Cardiac muscle cell (in vitro differentiated cells and primary cell): ENCODE measurements at places on chromosomes 3 and 15. TPM values are rescaled to one million over a fixed set of nuclear protein-coding genes. Genes with fewer than 3 reads are reported as not detected.

EIF1B gene
- total RNA-seq = 18.0 and 23.3 TPM in 2 replicates

- H3K4me3 ChIP-seq = no peak overlapping the region
- no peak overlapping the region for H3K27ac ChIP-seq
- no peaks in the 10 kb centered on the region for H3K27me3 ChIP-seq
- H3K4me1 ChIP-seq = peaks cover 48% of the 10 kb centered on the region
- H3K36me3 ChIP-seq = no peaks in the 10 kb centered on the region
Observed at GRCh38 chr3:33360136-33360825, 79.9 kb downstream of the UBP1 start.

DUOX2 gene
- total RNA-seq = 0.14 and 0.54 TPM in 2 replicates

SEMA3G gene
- 6.5 and 13.6 TPM in 2 replicates for total RNA-seq

DNA sequence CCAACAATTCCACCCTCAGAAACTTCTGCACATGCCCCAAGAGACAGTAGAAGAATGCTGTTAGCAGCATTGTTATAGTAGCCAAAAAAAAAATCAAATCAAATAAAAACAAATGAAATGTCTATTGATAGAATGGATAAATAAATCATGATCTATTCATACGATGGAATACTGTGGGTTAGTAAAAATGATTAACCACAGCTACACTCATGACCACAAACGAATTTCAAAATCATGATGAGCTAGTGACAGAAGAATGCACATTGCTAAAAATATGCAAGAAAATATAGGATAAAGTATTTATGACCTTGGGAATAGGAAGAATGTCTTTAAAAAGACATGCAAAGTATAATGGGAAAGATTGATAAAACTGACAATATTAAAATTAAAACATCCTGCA lies 57.5 kb upstream of the ACAN start:
- peak; percentile 58 for DNase-seq
- peaks cover 3% of the 10 kb centered on the region for H3K4me1 ChIP-seq
- no peaks in the 10 kb centered on the region for H3K27me3 ChIP-seq
- H3K27ac ChIP-seq = no peak overlapping the region

PRSS50 gene
- 3.2 and 4.1 TPM in 2 replicates for total RNA-seq

DNA sequence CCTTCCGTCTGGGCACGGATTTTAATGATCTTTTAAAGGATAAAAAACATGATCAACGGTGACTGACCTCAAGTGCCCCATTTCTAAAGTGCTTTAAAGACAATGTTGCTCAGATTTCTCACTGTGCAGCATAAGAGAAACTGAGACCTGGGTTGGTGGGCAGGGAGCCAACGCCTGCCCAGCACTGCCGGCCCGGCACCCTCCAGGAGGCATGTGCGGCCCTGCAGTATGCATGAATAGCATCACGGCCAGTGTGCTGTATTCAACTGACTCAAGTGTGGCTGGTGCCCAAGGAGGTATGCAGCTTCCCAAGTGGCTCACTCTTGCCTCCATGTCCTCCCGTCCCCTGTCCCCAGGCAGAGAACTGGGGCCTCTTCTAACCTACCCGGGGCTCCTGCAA lies 30.3 kb downstream of the SEC61A1 start:
- H3K4me3 ChIP-seq = no peak overlapping the region
- DNase-seq = no peak
- no peaks in the 10 kb centered on the region for H3K27me3 ChIP-seq
- peaks cover 9% of the 10 kb centered on the region for H3K4me1 ChIP-seq

CDHR4 gene
- not detected in 2 replicates for total RNA-seq

GPR27 gene
- 10.6 and 12.9 TPM in 2 replicates for total RNA-seq

- no peak overlapping the region for H3K27ac ChIP-seq
- H3K4me3 ChIP-seq = no peak overlapping the region
- no peak for DNase-seq
- peaks cover 48% of the 10 kb centered on the region for H3K27me3 ChIP-seq
- peaks cover 9% of the 10 kb centered on the region for H3K4me1 ChIP-seq
- no peaks in the 10 kb centered on the region for H3K36me3 ChIP-seq
Observed at GRCh38 chr15:82039871-82040270, 5.9 kb downstream of the MEX3B start.

- H3K27ac ChIP-seq = peak overlapping the region; percentile 94
- H3K36me3 ChIP-seq = no peaks in the 10 kb centered on the region
- H3K27me3 ChIP-seq = no peaks in the 10 kb centered on the region
- H3K4me3 ChIP-seq = no peak overlapping the region
Observed at GRCh38 chr3:157098823-157099185, 61.1 kb downstream of the CCNL1 start.

- no peaks in the 10 kb centered on the region for H3K36me3 ChIP-seq
- peaks cover 23% of the 10 kb centered on the region for H3K4me1 ChIP-seq
- no peak overlapping the region for H3K4me3 ChIP-seq
- no peaks in the 10 kb centered on the region for H3K27me3 ChIP-seq
- H3K27ac ChIP-seq = no peak overlapping the region
- no peak for DNase-seq
Observed at GRCh38 chr3:58480309-58480708, 11.6 kb upstream of the KCTD6 start.

GOLGA6L7 gene
- not detected in 2 replicates for total RNA-seq

DNA sequence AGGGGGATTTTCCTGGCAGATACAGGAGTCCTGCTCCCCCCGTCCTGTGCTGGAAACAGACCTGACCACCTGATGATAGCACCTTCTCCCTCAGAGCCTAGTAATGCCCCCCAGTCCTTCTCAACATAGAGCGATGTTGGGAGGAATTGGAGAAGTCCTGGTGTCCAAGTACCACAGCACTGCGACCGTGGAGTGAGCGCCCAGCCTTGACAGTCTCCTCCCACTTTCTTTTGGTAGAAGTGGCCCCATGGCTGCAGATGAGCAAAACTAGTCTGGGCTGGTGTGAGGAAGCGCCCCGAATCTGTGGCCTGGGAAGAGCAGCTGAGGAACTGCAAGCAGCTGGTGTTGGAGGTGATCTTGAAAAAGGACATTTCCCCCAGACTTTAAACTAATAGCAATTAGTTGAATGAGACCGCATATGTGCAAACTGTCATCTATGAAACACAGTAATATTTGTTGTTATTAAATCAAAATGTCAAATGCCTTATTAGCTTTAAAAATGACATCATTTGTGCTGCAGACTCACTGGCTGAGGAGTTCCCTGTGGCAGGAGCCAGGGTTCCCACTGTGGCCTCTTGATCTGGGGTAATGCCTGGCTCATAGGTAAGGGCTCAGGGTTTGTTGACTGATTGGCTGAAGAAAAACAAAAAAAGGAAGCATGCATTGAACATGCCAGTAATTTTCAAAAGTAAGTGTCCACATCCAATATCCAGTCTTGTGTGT lies 121.8 kb downstream of the CACNA2D3 start:
- no peak overlapping the region for H3K4me3 ChIP-seq
- no peak for DNase-seq
- no peak overlapping the region for H3K27ac ChIP-seq
- H3K4me1 ChIP-seq = no peaks in the 10 kb centered on the region
- H3K27me3 ChIP-seq = no peaks in the 10 kb centered on the region

CATSPER2 gene
- 2.5 and 3.8 TPM in 2 replicates for total RNA-seq

GRCh38 chr3:177300039-177300833 lies 103.0 kb upstream of the TBL1XR1 start:
- no peaks in the 10 kb centered on the region for H3K4me1 ChIP-seq
- no peak overlapping the region for H3K27ac ChIP-seq
- no peak for DNase-seq
- H3K27me3 ChIP-seq = no peaks in the 10 kb centered on the region
- no peaks in the 10 kb centered on the region for H3K36me3 ChIP-seq

GATM gene
- 50.0 and 76.5 TPM in 2 replicates for total RNA-seq

DNA sequence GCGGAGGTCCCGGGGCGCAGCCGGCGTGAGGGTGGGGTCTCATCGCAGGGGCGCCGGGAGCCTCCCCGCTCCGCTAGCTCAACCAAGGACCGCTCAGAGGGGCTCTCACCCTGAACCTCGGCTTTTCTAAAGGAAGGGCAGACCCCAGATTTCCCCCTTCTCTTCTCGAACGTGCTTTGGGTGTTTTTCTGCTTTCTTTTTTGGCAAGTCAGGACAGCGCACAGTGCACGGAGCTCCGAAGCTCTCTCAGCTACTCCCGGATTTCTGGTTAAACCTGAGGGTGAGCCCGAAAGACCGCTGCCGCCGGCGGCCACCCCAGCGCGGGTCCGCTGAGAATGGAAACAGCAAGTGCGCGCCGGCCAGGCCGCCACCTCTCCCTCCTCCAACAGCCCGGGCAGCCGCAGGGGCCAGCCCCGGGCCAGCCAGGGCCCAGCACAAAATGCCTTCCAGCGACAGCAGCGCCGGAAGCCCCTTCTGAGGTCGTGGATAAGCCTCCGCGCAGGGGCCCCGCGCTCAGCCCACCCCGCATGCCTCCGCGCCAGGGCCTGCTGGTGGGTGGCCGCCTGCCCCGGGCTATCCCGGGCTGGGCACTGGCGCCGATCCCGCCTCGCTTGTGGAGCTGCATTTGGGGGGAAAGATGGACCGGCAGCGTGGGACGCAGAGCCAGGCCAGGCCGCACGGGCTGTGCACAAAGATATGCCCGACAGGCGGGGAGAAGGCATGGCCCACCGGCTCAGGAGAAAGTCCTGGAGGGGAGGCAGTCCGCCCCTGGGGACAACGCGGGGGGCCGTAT lies 8.2 kb upstream of the OCA2 start:
- peak; percentile 40 for DNase-seq
- H3K36me3 ChIP-seq = peaks cover 9% of the 10 kb centered on the region
- peak overlapping the region; percentile 25 for H3K4me3 ChIP-seq
- H3K27me3 ChIP-seq = peaks cover 28% of the 10 kb centered on the region
- H3K4me1 ChIP-seq = no peaks in the 10 kb centered on the region
- H3K27ac ChIP-seq = no peak overlapping the region

GRCh38 chr3:169774186-169774585 lies 990 bp downstream of the MYNN start:
- peaks cover 9% of the 10 kb centered on the region for H3K4me1 ChIP-seq
- peak overlapping the region; percentile 99 for H3K27ac ChIP-seq
- no peaks in the 10 kb centered on the region for H3K27me3 ChIP-seq
- peak overlapping the region; percentile 81 for H3K4me3 ChIP-seq
- H3K36me3 ChIP-seq = peaks cover 42% of the 10 kb centered on the region

TOP2B gene
- 82.3 and 119 TPM in 2 replicates for total RNA-seq

DNA sequence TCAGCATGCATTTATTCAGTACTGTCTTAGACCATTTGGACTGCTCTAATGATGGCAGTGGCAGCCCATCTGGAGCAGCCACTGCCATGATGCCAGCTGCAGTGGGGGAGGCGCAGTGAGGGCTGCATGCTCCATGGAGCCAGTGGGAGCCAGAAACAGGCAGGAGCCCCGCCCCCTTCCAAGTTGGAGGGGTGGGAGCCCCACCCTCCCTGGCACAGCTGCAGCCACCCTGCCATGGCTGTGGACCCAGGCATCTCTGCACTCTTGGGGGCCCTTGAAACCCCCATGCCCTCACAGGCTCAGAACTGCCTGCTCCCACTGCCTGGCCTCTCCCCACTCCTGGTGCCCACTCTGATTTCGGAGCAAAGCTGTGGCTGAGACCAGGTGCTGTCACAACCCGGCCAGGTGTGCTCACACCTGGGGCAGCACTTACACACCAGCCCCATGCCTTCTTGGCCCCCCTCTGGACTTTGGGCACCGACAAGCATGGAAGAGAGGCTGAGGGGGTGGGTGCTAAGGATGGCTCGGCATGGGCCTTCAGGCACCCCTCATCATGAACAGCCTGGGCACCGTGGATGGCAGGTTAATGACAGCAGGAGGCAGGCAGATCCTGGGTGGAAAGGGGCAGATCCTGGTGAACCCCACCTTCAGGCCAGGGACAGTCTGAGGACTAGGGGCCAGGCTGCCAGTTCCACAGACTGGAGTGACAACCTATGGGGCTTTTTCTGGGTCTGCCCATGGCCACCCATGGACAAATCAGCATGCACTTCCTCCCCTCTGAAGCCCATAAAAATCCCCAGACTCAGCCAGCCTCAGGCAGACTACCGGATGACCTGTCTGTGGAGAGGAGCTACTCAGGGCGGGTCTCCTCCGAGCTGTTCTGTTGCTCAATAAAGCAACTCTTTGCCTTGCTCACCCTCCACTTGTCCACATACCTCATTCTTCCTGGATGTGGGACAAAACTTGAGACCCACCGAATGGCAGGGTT lies 18.3 kb downstream of the TBC1D21 start:
- peaks cover 18% of the 10 kb centered on the region for H3K27me3 ChIP-seq
- no peak for DNase-seq
- H3K4me1 ChIP-seq = no peaks in the 10 kb centered on the region

- no peak for DNase-seq
- H3K36me3 ChIP-seq = peaks cover 20% of the 10 kb centered on the region
- H3K4me3 ChIP-seq = no peak overlapping the region
- no peaks in the 10 kb centered on the region for H3K27me3 ChIP-seq
- peak overlapping the region; percentile 62 for H3K27ac ChIP-seq
- H3K4me1 ChIP-seq = no peaks in the 10 kb centered on the region
Observed at GRCh38 chr3:64548200-64548889, 139.5 kb downstream of the ADAMTS9 start.

DNA sequence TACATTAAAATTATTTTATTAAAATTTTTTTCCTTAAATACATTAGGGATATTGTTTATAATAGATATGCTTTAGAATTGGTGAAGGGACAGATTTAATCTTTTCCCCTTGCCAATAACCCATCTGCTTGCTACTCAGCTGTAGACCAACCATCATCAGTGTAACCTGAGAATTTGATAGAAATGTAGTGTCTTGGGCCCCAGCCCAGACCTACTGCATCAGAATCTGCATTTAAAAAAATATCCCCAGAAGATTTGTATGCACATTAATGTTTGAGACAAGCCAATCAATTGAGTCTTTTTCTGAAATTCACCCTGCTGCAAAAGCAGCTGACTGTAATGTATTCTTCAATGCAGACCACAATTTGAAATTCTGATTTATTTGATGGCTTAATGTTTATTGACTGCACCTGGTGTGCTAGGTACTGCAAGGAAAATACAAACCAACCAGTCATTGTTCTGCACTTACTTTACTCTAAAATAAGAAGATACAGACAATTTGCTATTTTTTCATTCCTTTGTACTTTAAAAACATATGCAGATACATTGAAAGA lies 190.7 kb upstream of the SGO1 start:
- H3K27ac ChIP-seq = no peak overlapping the region
- H3K27me3 ChIP-seq = no peaks in the 10 kb centered on the region
- H3K36me3 ChIP-seq = no peaks in the 10 kb centered on the region
- H3K4me1 ChIP-seq = peaks cover 4% of the 10 kb centered on the region

- no peaks in the 10 kb centered on the region for H3K27me3 ChIP-seq
- H3K36me3 ChIP-seq = no peaks in the 10 kb centered on the region
- H3K4me1 ChIP-seq = peaks cover 27% of the 10 kb centered on the region
- peak; percentile 39 for DNase-seq
- H3K27ac ChIP-seq = peak overlapping the region; percentile 73
- H3K4me3 ChIP-seq = no peak overlapping the region
Observed at GRCh38 chr3:184693011-184693975, 18.6 kb downstream of the MAGEF1 start.

- no peak overlapping the region for H3K4me3 ChIP-seq
- H3K27ac ChIP-seq = no peak overlapping the region
- no peak for DNase-seq
- no peaks in the 10 kb centered on the region for H3K36me3 ChIP-seq
- no peaks in the 10 kb centered on the region for H3K27me3 ChIP-seq
Observed at GRCh38 chr3:184795522-184796190, 16.3 kb upstream of the VPS8 start.

CHRFAM7A gene
- total RNA-seq = 2.0 and 18.6 TPM in 2 replicates

FBXL2 gene
- 19.0 and 27.6 TPM in 2 replicates for total RNA-seq

VGLL4 gene
- 139 and 147 TPM in 2 replicates for total RNA-seq

- H3K27me3 ChIP-seq = no peaks in the 10 kb centered on the region
- DNase-seq = no peak
- peaks cover 5% of the 10 kb centered on the region for H3K4me1 ChIP-seq
- no peaks in the 10 kb centered on the region for H3K36me3 ChIP-seq
- H3K4me3 ChIP-seq = no peak overlapping the region
Observed at GRCh38 chr15:40803688-40804087, 3.2 kb upstream of the ZFYVE19 start.
